RKO (cell line): ENCODE measurements at places on chromosomes 7 and 10.

DNA sequence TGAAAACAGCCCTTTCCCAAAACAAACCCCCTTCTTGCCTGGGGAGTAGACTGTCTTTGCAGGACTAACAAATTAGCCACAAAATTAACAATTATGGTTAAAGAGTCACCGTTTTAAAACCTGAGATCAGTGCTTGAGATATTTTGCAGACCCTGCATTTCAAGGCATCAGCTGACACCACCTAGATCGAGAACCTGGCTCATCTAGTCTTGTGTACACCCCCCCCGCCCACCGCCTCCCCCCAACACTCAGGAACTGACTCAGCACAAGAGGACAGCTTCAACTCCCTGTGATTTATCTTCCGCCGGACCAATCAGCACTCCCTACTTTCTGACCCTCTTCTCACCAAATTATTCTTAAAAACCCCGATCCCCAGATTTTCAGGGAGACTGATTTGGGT, 737.1 kb downstream of the PHTF2 start:
- no peak for DNase-seq

- DNase-seq, result no peak
These were observed 329.2 kb upstream of the NPVF start for GRCh38 chr7:25557379-25557917.

- no peak for DNase-seq
These were observed 1.0 kb downstream of the LRRC17 start for GRCh38 chr7:102913826-102914225.

DNA sequence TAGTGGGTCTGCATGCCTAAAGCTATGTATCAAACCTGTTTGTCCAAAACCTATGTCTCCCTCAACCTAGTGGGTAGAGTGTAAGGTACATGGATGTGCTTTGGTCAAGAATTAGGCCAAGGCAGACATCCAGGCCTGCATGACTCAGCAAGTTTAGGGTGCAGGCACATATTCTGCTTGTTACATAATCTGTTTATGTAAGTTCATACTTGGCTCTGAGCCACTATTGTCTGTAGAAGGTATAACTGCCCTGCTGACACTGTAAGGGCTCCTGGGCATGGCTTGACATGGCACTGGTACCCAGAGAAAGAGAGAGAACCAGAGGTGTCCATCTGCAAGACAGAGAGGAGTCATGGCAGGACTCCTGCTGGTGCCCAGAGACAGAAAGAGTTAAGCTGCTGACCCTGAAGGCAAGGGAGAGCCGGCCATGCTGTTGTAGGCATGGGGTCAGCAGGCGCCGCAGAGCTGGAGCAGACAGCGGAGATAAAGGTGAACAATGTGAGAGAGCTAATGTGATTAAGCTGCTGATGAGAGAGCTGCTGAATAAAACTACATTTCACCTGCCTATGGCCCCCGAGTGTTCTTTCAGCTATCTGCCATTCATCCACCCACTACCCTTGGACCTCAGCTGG, 118.5 kb upstream of the TMEM106B start:
- no peak for DNase-seq

DNA sequence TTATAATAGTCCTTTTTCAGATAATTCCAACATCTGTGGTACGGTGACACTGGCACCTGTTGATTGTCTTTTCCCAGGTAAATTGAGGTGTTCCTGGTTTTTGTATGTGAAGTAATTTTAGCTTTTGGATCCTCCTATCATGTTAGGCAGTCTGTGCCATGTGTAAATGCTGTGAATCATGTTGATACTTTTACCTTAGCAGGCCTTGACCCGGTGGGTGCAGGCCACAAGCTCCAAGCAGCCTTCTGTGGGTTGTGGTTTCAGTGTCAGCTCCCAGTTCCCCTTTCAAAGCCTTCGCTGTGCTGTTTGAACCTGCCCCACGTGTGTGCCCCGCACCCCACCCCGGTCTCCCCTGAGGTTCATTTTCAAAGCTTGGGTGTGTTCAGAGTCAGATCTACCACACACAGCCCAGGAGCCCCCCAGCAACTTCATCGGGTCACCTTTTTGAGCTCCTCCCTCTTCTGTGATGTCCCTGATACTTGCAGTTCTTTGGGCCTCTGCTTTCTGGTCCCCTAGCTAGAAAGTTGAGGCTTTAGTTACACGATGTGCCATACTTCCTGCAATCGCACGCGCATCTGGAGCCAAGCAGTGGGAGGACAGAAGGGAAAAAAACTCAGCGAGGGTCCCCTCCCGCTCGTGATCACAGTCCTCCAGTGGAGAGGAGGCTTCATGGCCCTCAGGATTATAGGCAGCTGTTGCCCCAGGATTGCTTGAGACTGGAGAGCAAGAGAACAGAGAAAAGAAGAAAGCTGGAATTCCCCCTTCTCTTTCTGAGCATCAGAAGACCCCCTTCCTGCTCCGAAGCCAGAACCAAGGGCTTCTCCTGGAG, 8.7 kb upstream of the BHLHA15 start:
- DNase-seq, result no peak

- DNase-seq, result no peak
These were observed 1.1 kb upstream of the MOGAT3 start for GRCh38 chr7:101201695-101202602.

- no peak for DNase-seq
These were observed 11.3 kb downstream of the DGKB start for GRCh38 chr7:14891289-14891688.

DNA sequence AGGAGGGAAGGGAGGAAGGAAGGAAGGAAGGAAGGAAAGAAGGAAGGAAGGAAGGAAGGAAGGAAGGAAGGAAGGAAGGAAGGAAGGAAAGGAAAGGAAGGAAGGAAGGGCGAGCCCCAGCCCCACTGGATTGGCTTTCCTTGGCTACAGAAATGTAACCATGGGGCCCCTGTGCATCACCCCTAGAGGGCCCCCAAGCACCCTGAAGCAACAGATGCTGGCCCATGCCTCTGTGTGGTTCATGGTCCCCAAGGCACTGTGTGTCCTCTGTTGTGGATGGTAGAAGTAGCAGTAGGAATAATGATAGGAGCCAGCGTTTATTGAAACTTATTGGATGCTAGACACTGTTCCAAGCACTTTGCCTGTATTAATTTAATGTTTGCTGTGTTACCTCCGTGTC, 116.6 kb upstream of the MACROH2A2 start:
- DNase-seq, result no peak

DNA sequence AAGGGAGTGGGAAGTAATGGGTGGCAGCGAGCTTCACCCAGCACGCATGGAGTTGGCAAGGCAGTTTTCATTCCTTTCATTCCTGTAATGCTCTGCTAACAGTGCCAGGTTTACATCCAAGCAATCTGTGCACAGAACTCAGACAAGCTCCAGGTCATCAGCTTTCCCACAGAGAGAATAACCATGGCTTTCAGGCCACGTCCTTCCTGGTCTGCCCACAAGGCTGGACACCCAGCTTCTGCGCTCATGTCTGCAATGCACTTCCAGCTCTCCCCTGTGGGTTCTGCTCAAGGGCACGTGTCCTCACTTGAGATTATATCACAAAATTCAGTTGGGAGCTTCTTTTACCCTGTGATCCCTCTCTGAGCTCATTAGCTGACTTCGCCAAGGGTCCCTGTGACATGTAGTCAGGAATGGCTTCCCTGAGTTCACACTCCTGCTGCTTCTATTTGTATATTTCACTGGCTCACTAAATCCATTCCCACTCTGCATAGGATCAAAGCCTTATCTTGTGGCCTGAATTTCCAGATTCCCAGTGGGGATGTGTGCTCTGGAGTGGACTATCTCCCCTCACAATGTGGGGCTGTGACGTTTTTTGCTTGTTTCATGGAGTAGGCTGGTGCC, 18.6 kb downstream of the AKR1C2 start:
- no peak for DNase-seq

- DNase-seq, result no peak
These were observed 343.0 kb upstream of the SEMA3D start for GRCh38 chr7:85529831-85530230.

- DNase-seq, result no peak
These were observed 441.2 kb downstream of the PLXDC2 start for GRCh38 chr10:20257422-20257821.

DNA sequence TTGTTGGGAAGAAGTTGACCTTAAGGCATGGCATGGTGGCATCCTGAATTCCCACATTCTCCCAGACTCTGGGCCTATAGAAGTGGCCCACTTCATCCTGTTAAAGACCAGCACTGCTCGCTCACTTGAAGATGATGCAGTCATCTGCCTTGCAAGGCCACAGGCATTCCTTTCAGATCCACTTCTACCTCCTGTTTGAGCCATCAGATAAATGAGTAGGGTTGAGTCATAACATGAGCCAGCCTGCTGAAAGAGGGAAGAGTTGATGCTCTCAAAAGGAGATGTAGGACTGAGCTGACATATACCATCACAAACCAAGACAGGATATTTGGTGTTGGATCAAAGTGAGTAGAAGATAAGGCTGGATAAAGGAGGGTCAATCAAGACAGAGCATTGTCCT, 1.5 kb upstream of the EBLN1 start:
- peak; percentile 69 for DNase-seq

DNA sequence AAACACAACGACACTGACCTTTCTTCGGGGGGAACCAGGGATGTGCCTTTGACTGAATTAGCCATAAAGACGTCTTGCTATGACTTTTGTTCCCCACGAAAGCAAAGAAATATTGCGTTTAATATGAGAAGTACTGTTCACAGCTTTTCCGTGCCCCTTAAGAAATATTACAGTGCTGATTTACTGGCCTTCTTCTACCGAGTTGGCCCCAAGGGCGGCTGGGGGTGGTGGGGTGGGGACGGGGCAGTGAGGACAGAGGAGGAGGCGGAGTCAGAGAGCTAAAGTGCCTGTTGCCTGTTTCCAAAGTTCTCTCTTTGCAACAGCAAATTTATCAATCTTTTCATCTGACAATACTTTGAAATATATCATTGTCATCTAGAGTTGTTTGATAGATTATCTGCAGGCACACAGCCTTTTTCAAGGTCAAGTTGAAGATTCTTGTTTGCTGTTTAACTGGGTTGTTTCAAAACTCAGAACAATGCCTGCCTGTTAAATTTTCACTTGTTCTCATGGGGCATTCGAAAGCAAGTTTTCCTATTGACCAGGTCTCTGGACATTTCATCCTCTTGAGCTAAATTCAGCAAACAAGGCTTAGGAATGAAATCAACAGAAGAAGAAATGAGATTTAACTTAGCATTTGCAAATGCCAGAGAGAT, 9.0 kb downstream of the PTF1A start:
- no peak for DNase-seq

- no peak for DNase-seq
These were observed 1.0 kb downstream of the CACNA2D1 start for GRCh38 chr7:82442492-82443035.

GRCh38 chr7:44072364-44073231, 7.2 kb upstream of the PGAM2 start:
- DNase-seq, result peak; percentile 85

- DNase-seq, result no peak
These were observed 4.4 kb downstream of the RASGEF1A start for GRCh38 chr10:43262397-43262901.

GRCh38 chr7:46115410-46115809, 194.3 kb upstream of the IGFBP3 start:
- peak; percentile 30 for DNase-seq

DNA sequence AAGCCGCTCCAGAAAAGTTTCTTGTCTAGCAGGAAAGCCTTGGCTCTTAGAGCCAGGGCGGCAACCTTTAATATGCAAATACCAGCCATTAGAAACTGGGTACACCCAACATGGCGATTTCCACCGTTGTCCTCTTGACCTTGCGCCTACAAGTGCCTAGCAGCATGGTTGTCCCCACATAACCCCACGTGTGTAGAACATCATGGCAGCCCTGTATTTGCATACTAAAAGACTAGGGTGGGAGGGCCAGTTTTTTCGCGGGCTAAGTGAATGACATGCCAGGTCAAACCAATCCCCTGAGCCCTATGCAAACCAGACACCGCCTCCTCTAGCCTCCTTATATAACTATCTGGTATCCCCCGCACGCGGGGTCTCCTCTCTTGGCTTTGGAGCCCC, 58.4 kb upstream of the FZD8 start:
- DNase-seq, result no peak

- no peak for DNase-seq
These were observed at the start of gene CXCL12 for GRCh38 chr10:44385026-44385695. CXCL12 (minus strand) TSS chr10:44385097; CDS start chr10:44385005, 92 bp downstream.

GRCh38 chr7:23539494-23539907, 7.7 kb upstream of the TRA2A start:
- DNase-seq, result no peak

- DNase-seq, result no peak
These were observed 153.0 kb upstream of the GPR26 start for GRCh38 chr10:123512901-123513775.

DNA sequence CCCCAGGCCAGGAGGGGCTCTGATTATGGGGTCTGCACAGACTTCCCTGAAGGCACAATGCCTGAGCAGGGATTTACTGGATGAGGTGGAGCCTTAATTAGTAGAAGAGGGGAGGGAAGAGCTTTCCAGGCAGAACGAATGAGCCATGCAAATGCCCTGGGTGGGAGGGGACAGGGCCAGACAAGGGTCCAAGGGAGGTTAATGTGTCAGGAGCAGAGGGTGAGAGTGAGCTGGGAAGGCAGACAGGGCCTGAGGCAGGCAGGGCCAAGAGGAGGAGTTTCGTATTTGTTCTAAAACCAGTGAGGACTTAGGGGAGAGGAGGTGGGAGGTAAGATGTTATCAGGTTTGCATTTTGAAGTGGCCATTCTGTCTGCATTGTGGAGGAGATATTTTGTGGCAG, 65.3 kb downstream of the NPY start:
- DNase-seq, result no peak

DNA sequence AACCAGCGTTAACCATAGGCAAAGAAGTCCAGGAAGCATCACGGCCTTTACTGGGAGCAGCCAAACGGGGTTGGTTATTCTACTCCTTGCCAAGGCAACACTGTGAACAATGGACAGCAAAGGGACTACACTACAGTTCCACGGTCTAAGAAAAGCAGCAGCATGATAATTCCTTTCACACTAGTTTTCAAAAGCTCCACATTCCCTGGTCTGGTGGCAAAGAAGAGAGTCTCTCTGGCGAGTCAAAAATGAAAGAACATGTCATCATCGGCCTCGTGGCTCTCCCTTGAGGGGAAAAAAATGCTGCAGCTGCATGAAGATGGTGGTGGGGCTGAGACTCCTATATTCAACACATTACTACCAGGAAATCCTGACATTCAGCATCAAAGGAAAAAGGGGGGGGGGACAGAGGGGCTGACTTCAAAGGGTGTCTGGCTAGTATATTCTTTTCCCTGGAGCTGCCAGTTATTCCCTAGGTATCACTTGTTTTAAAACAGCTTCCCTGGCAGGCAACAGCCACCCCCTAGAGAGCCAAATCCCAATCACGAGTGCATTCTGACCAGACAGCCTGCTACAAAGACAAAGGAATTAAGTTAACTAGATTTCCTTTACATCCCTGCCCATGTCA, 49.1 kb downstream of the SLC37A3 start:
- no peak for DNase-seq

GRCh38 chr7:116356333-116356965, 143.1 kb upstream of the CAV2 start:
- DNase-seq, result no peak

DNA sequence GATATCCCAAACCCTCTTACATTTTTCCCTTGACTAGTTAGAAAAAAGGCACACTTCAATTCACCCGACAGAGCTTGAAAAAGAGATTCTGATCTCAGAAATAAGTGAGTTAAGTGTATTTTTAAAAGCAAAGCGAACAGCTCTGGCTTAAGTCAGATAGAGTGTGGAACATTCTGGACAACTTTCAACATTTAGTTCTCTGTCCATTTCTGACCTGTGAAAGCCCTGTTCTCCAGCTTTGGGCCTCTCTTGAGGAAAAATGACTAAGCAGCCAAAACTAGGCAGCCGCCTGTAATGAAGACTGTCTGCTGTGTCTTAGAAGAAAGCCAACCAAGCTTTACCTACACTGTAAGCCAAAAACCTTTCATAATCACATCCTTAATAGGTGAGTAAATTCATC, 50.5 kb downstream of the CDK6 start:
- no peak for DNase-seq

GRCh38 chr10:43188702-43189101, 50.5 kb downstream of the CSGALNACT2 start:
- DNase-seq, result no peak
